GM13976 (cell line): ENCODE measurements at places on chromosomes 7 and 10.

GRCh38 chr7:116665332-116665996 lies 6.5 kb upstream of the MET start:
- DNase-seq = no peak

- no peak for DNase-seq
These were observed 109.3 kb upstream of the INSIG1 start for GRCh38 chr7:155188357-155188756.

DNA sequence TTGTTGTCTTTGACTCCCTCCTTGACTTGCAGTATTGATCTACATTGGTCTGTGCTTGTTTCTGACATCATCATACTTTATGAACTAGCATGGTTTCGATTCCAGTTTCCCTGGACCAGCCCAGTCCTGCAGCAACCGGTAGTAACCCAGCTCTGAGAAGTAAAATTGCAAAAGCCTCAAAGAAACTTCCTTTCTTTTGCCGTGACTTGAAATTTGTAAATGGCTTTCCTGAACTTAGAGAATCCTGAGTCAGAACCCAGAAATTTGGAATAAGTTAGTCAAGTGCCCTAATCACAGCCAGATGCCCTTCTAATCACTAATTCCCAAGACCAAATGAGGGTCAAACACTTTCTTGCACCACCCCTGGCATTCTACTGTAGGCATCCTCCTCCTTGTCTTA lies 15.0 kb downstream of the TAS2R60 start:
- no peak for DNase-seq

DNA sequence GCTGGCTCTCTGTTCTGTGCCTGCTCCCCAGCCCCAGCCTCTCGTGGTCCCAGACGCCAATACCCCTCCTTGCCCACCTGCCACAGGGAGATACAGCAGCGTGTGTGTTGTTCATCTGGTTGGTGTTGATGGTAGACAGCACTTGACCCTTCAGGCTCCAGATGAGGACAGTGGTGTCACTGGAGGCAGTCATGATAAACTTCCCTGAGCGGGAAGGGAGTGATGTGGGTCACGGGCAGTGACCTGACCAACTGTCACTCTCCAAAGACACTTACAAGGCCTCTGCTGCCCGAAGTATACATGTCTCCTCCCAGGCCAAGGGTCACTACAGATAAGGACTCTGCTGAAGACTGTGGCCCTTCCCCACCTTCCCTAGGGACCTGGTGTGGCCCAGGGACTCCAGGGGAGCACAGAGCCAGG lies 5.6 kb downstream of the TBL2 start:
- no peak for DNase-seq

DNA sequence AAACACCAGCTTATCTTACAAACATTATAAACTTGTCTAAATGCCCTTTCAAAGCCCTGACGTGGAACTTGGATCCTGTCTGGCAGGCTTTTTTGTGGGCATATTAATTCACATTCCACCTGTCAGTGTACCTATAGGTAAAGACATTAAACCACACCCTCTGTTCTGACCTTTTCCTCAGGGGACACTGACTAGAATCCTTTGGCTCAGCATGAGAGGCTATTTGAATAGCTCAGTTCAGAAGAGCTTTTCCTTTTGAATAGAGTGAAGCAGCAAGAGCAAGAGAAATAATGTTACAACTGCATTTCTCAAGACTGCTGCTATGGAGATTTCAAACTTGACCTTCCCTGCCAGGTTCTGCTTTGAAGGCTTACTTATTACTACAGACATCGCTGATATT lies 76.9 kb downstream of the CYP51A1 start:
- no peak for DNase-seq

- no peak for DNase-seq
These were observed 122.6 kb downstream of the MYL10 start for GRCh38 chr7:101506531-101506930.

DNA sequence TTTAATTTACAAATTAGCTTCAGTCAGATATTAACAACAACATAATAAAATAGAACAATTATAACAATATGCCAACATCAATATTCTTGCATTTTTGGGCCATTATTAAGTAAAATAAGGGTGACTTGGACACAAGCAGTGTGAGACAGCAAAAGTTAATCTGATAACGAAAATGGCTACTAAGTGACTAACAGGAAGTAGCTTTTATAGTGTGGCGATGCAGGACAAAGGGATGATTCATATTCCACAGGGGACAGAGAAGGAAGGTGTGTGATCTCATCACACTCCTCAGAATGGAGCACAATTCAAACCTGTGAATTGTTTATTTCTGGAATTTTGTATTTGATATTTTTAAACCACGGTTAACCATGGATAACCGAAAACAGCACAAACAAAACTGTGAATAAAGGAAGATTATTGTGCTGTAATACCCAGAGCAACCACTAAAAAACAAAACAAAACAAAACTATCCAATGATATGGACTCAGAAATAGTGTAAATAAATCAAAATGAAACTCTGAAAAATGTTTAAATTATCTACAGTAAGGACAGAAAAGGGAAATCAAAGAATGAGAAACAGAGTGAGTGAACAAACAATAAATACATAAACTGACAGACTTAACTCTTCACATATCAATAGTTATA lies 66.9 kb upstream of the TFEC start:
- no peak for DNase-seq

- no peak for DNase-seq
These were observed 56.9 kb downstream of the NEUROG3 start for GRCh38 chr10:69516316-69516715.

- no peak for DNase-seq
These were observed 328.4 kb downstream of the PHTF2 start for GRCh38 chr7:78127009-78127408.

- no peak for DNase-seq
These were observed 62.8 kb downstream of the ARMH3 start for GRCh38 chr10:101993221-101993620.

DNA sequence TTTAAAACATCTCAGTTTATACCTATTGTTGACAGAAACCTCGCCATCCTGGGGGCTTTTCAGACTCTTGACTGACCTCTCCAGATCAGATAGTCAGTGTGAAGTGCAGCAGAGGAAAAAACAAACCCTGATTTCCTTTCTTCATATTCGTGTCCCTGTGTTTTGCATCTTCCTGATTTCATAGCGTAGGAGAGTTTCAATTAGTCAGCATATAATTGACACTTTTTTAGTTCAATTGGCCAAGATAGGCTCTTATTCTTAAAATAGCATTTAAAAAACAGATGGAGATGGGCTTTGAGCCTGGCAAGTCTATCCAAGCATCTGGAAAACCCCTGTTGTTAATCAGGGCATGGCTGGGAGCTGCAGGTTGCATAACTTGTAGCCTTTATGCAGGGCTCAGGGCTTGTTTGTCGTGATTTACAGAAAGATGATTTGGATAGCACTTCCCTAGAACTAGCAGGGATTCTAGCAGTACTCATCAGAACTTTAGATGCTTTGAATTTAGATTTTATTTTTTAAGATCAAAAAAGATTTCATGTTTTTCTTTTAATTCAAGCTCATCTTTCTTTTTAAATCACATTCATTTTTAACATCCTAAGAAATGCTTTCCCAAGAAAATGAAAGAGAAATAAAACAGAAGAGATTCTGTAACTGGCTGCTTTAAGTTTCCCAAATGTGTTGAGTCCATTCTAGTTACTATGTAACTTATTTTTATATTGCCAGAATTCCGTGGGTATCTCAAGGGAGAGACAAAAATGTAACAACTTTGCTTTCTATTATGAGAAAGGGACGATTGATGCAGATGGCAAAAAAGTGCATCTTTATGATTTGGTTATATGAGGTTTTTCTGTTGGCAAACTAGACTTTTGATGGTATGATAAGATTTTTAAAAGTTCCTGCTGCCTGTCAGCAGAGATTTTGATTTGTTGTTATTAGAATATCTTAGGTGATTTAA lies 270.8 kb upstream of the FZD8 start:
- no peak for DNase-seq

DNA sequence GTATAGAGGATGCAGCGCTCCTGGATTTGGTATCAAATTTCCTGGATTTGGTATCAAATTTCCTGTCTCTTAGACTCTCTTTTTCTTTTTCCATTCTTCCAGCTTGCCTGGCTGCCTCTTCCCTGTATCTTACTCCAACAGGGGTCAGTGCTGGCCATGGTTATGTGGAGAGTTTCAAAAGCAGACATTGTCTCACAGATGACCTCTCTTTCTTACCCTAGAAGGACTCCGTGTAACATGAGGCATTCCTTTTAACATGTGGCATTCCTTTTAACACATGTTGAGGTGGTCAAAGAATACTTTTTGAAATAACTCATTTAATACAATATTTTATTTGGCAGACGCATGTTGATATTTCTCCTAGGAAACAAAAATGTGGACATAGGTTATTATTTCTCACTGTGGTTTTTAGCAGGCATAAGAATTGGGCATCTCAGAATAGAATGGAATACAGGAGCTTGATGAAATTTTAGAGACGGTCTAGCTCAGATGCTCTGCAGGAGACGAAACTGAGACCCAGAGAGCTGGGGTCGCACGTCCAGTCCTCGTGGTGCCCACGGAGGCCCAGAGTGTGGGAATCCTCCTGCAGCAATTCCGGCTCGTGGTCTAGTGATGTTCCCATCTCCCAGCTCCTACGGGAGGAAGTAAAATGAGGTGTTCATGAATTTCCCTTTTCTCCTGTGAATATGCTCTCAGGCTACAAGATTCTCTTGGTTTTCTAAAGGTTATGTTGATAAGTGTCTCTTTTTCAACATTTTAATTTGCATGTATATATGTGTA lies 59.6 kb upstream of the PITRM1 start:
- no peak for DNase-seq

DNA sequence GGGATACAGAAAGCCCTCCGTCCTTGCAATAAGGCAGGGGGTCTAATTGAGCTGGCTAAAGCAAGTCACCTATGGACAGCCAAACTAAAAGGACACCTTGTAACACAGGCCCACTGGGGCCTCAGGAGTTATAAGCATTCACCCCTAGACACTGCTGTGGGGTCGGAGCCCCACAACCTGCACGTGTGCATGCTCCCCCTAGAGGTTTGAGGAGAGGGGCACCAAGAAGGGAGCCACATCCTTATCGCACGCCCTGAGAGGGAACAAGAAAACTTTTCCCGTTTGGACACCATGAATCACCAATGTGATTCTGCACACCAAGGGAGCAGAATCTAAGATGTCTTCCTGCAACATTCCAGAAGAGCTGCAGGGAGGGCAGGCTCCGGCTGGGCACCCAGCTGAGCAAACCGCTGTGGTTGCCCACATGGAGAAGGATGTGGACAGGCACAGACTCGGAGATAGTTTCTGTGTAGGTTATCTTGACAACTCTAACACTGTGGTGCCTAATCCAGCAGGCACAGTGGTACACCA lies 17.7 kb upstream of the TARP start:
- no peak for DNase-seq

GRCh38 chr7:93055543-93056107 lies 62.2 kb downstream of the SAMD9 start:
- DNase-seq = peak; percentile 61

GRCh38 chr10:63115732-63116383 lies 17.3 kb upstream of the NRBF2 start:
- no peak for DNase-seq

GRCh38 chr7:9488555-9488954 lies 1055.1 kb downstream of the NXPH1 start:
- no peak for DNase-seq

DNA sequence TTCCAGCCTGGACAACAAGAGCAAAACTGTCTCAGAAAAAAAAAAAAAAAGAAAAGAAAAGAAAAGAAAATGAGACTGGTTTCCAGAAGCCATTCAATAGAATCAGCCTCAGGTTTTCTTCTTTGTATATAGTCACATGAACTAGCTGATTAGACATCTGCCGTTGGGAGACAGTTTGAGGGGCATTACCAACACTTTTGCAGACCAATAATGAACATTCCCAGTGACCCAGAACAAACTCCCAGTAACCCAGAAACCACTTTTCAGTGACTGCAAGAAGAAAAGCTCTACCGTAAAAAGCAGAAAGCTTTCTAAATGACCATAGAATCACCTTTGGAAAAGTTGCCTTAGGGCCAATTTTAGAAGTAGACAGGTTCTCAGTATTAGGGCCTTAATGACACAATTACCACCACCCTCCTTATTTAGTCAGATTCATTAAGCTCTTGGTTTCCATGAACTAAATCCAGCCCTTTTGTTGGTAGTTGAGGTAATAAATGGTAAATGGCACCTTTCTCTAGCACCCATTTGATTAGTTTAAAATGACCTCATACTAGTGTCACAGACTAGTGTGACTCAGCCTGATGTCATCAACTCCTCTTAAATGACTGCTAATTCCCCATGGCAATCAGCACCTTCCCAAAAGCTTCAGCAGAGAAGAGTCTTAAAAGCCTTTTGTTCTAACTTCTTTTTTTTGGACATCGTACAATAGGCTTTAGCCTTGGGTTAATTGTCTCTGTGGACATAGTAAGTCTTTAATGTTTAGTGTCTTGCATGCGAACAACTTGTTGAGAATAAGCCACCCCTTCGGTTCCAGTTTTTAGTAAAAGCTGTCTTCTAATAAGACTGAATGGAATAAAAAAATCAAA lies 33.6 kb upstream of the XRCC2 start:
- DNase-seq = no peak

- DNase-seq = no peak
These were observed 24.3 kb downstream of the PLA2G12B start for GRCh38 chr10:72930276-72930675.

DNA sequence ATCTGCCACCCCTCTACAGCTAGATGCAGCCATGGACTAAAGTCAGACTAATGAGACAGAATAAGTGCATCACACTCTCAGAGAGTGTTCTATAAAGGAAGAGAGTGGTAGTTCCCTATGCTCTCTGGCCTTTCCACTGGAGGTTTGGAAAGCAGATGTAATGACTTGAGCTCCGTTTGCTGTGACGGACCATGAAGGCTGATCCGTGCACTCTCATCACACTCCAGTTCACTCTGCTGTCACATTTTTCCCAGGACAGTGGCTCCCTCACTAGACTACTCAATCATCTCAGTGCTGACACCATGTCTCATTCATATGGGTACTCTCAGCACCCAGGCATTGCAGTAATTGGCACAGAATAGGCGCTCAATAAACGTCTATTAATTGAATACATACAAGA lies 20.4 kb downstream of the TRDMT1 start:
- no peak for DNase-seq

DNA sequence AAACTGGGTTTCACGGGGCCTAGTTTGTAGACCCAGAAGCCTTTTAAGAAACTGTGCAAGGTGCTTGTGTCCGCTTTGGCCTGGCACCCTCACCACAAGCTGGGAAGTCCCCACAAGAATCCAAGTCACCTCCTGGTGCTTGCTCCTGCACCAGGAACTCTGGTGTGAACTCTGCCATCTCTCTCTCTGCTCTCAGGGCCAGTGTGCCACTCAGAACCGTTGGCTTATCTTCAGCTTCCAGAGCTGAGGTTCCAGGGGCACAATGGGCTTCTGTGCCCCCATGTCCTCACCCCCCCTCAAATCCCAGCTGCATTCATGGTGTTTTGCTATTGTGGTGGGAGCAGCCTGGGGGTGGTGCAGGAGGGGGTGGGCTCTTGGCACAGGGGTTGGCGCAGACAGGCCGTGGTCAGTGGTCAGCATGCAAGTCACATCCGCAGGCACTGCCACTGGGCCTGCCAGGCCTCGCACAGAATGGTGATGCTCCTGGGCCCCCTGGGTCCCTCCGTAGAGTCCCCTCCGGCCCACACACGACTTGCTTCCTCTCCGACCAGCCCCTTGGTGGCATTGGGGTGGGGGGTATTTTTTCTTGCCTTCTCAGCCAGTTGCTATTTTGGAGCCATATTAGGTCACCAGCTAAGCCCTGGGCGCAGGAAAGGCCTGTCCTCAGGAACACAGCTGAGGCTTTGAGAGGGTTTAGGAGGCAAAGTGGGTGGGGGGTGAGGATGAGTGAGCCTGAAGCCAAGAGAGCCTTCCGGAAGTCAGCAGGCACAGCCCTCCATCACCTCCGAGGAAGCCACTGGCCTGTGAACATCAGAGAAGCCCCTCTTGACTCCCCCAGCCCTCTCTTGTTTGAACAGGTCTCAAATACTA lies 3.0 kb downstream of the ZCCHC24 start:
- DNase-seq = no peak

GRCh38 chr10:88647061-88647615 lies 17.1 kb upstream of the LIPF start:
- no peak for DNase-seq
